ENCODE measurements at places on chromosomes 12 and 14. TPM values are rescaled to one million over a fixed set of nuclear protein-coding genes. Genes with fewer than 3 reads are reported as not detected.

DNA sequence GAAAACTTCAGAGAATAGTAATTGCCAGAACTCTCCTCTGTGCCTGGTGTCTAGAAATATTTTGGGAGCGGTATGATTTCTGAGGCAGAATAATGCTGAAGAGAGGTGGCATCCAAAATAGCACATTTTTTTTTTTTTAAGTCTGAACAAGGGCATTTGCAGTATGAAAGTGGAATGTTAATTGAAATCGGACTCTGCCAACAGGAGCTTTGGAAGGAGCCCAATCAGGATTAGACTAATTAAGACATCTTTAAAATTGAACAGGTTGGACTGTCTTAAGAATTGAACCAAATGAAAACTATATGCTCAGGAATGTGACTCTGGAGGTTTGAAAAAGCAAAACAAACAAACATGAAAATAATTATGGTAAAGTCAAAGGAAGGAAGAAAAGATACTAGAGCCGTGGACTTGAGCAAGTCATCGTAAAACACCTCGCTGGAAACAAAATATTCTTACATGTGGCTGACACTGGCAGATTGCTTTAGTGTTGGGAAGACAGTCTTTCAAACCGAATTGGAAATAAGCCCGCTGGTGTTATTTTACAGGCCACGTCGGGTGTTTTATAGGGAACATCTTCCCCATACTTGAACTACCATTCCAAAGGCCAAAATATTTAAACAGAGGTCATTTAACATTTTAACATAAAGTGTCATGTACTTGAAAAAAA is 436.3 kb downstream of the VRK1 start:
- no peaks in the 10 kb centered on the region for H3K36me3 ChIP-seq
- no peak overlapping the region for H3K4me3 ChIP-seq
- no peak for DNase-seq
- H3K27me3 ChIP-seq, result no peaks in the 10 kb centered on the region
- H3K27ac ChIP-seq, result no peak overlapping the region
- no peaks in the 10 kb centered on the region for H3K4me1 ChIP-seq

DNA sequence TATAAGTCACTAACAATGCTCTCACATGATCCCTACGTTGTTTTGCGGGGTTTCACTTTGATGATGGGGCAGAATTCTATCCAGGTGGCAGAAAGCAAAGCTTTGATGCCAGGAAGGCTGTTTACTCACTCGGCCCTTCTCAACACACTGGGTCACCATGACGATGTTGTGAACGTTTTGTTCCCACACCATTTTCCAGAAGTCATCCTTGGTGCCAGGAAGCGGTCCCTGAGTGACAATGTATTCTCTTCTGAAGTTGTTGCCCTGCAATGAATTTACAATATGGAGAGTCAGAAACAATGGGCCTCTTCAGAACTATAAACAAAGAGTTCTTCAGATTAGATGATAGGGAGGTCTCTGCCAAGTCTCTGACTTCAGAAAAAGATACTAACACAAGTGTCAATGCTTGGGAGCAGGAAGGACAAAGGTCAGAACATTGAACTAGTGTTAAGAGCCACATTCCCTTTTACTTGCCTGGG is 101.3 kb downstream of the PTPRB start:
- no peak overlapping the region for H3K4me3 ChIP-seq
- H3K4me1 ChIP-seq, result no peaks in the 10 kb centered on the region
- no peaks in the 10 kb centered on the region for H3K27me3 ChIP-seq
- H3K36me3 ChIP-seq, result no peaks in the 10 kb centered on the region
- DNase-seq, result no peak
- H3K27ac ChIP-seq, result no peak overlapping the region

GRCh38 chr12:6551496-6552139 is 4.2 kb downstream of the IFFO1 start:
- H3K4me1 ChIP-seq, result peaks cover 53% of the 10 kb centered on the region
- no peak for DNase-seq
- H3K36me3 ChIP-seq, result peaks cover 43% of the 10 kb centered on the region
- no peaks in the 10 kb centered on the region for H3K27me3 ChIP-seq
- no peak overlapping the region for H3K27ac ChIP-seq

GRCh38 chr14:89107626-89108025 is 283.2 kb downstream of the TTC8 start:
- H3K4me3 ChIP-seq, result no peak overlapping the region
- H3K36me3 ChIP-seq, result no peaks in the 10 kb centered on the region
- no peaks in the 10 kb centered on the region for H3K27me3 ChIP-seq
- no peak for DNase-seq
- H3K27ac ChIP-seq, result no peak overlapping the region
- no peaks in the 10 kb centered on the region for H3K4me1 ChIP-seq

- H3K4me1 ChIP-seq, result peaks cover 16% of the 10 kb centered on the region
- no peak for DNase-seq
- no peak overlapping the region for H3K4me3 ChIP-seq
- H3K27ac ChIP-seq, result no peak overlapping the region
Measured at GRCh38 chr14:56153267-56153666, 35.1 kb downstream of the PELI2 start.

DNA sequence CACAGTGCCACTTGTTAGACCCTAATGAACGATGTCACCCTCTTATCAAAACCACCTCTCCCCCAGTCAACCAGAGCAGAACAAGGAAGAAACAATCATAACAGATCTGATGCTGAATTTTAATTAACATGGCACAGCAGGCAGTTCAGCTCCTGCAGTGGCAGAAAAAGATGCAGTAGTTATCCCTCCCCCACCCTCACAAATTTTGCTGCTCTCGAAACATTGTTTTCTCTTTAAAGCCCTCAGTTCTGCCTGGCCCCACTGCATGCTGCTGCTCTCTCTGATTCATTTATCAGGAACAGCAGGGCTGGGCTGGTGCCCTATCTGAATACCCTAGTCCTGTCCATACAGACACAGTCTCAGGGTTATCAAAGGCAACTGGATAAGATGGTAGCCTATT is 12.2 kb downstream of the CCDC175 start:
- no peak for DNase-seq
- no peaks in the 10 kb centered on the region for H3K27me3 ChIP-seq
- no peak overlapping the region for H3K4me3 ChIP-seq
- H3K4me1 ChIP-seq, result no peaks in the 10 kb centered on the region
- no peaks in the 10 kb centered on the region for H3K36me3 ChIP-seq
- no peak overlapping the region for H3K27ac ChIP-seq

DNA sequence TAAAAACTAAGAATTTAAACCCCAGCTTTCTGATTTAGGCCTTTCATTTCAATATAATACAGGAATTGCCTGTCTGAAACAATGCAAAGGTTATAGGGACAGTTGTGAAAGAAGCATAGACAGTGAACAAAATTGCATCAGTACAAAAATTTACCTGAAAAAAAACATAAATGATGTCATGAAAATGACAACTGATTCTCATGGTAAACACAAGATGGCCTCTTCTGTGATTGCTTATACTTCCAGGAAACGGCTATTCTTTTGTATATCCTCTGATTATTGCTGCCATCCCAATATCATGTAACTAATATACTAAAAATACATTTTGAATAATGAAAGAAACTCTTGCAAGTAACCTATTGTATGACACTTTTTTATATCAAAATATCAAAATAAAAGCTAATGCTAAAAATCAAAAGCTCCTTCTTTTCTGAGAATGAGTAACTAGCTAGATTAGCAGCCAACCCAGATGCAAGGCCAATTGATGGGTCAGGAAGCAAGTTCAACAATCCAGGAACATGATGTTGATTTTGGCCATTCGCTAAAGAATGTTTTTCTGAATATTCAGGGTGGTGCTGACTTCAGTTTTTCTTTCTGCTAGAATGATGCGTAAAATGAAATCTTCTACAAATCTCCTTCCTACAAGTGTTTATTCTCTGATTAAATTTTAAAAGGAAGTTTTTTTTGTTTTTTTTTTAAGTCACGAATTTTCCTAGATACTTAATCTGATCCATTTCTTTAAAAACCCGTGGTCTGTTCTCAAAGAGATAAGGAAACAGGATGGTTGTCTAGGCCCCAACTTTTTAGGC is 83.6 kb downstream of the ALX1 start:
- no peak for DNase-seq
- H3K4me1 ChIP-seq, result no peaks in the 10 kb centered on the region
- H3K36me3 ChIP-seq, result no peaks in the 10 kb centered on the region
- no peak overlapping the region for H3K4me3 ChIP-seq
- H3K27ac ChIP-seq, result no peak overlapping the region

- DNase-seq, result no peak
- no peak overlapping the region for H3K4me3 ChIP-seq
- H3K27me3 ChIP-seq, result no peaks in the 10 kb centered on the region
- H3K36me3 ChIP-seq, result peaks cover 6% of the 10 kb centered on the region
- no peak overlapping the region for H3K27ac ChIP-seq
Measured at GRCh38 chr12:3832738-3833137, 40.5 kb downstream of the PARP11 start.

- peak within 1 kb of the TSS; percentile 0 for H3K27ac ChIP-seq
- no peaks in the 10 kb centered on the region for H3K36me3 ChIP-seq
- H3K4me3 ChIP-seq, result peak within 1 kb of the TSS; percentile 46
- H3K27me3 ChIP-seq, result no peaks in the 10 kb centered on the region
Measured at GRCh38 chr12:94147991-94148738, at the start of gene PLXNC1. Gene PLXNC1 (plus strand): TSS chr12:94148577. CDS start chr12:94148972, 395 bp downstream.

DNA sequence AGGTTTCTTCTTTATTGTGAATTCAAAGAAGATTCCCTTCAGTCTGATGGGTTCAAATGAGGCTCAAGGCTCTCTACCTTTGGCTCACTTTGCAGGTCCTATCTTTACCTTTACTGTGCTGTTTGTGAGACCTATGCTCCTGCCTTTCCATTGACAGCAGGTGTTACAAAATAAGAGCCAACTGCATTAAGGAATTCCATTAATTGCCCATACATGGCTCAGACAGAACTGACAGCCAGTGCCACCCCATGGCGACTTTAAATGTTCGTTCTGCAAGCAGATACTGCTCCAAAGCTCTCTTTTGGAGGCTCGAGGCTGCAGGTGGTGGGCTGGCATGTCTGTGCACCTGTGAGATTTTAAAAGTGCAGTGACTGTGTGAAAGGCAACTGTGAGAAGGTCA is 44.7 kb downstream of the RBM19 start:
- DNase-seq, result no peak
- H3K27ac ChIP-seq, result no peak overlapping the region
- no peaks in the 10 kb centered on the region for H3K4me1 ChIP-seq
- no peaks in the 10 kb centered on the region for H3K27me3 ChIP-seq
- peaks cover 60% of the 10 kb centered on the region for H3K36me3 ChIP-seq

DNA sequence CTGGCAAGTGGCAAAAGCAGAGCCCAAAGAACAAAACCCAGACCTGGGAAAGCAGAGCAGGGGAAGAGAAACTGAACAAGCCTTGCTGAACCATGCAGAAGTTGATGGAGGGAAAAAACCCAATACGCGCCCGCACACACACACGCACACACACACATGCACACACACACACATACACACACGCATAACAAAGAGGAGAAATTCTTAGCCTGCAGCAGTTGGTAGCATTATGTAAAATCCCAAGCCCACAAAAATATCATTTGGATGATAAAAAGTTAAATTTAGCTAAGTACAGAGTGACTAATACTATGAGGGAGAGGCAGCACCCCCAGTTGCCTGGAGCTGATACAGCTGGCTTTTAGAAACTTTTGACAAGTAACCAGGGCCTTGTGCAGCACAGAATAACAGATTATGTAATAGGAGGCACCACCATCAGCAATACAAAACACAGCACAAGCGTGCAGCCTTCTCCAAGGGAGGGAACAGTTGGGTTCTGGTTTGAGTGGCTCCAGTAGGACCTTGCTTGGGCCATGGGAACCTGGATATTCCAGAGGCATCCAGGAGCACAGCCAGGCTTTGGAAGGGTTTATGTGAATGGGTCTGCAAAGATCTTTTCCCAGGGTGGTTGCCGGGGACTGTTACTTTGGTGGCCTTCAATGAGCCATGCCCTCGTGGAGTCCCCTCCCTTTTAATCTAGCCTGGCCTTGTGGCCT is 35.3 kb downstream of the PITPNM2 start:
- H3K27ac ChIP-seq, result no peak overlapping the region
- H3K4me1 ChIP-seq, result peaks cover 44% of the 10 kb centered on the region
- H3K36me3 ChIP-seq, result no peaks in the 10 kb centered on the region
- no peaks in the 10 kb centered on the region for H3K27me3 ChIP-seq
- no peak overlapping the region for H3K4me3 ChIP-seq
- no peak for DNase-seq

- no peaks in the 10 kb centered on the region for H3K27me3 ChIP-seq
- H3K4me3 ChIP-seq, result no peak overlapping the region
Measured at GRCh38 chr14:67311868-67312267, 47.7 kb downstream of the ATP6V1D start.

EEA1 gene
- total RNA-seq, result 15.0 TPM

APOLD1 gene
- 1.6 TPM for total RNA-seq

OAS2 gene
- total RNA-seq, result 56.3 TPM

PHETA1 gene
- total RNA-seq, result 3.5 TPM

RTL1 gene
- not detected for total RNA-seq

GNB3 gene
- total RNA-seq, result not detected

Data from natural killer cell (primary cell).